ENCODE measurements at places on chromosomes 6 and 20.

DNA sequence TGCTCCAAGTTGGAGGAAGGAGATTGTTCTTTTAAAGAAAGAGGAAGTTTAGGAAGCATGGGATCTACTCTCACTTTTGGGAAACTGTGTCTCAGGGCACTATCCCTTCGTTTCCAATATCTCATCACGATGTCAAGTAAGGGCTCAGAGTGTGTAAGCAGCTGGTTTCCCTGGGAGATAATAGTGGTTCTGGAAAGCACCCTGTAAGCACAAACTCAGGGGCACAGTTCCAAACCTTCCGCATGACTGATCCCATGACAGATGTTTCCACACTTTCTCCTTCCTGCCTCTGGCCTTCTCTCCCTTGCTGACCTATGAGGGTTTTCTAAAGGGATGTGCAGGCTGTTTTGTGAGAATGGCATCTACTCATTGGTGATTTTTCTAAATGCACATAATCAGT is 33.9 kb downstream of the ADTRP start:
- DNase-seq, result no peak

DNA sequence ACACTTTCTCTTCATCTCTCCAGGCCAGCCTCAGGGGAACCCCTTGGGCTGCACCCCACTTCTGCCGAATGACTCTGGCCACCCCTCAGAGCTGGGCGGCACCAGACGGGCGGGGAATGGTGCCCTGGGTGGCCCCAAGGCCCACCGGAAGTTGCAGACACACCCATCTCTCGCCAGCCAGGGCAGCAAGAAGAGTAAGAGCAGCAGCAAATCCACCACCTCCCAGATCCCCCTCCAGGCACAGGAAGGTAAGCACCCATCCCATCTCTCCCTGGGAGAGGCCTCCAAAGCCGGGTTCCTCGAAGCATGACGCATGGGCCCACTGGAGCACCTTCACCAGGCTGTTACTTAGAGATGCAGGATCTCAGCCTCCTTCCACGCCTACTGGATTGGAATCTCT is 11.3 kb downstream of the MDFI start:
- no peak for DNase-seq

GRCh38 chr6:37172912-37173492 is 3.0 kb downstream of the PIM1 start:
- DNase-seq, result no peak

DNA sequence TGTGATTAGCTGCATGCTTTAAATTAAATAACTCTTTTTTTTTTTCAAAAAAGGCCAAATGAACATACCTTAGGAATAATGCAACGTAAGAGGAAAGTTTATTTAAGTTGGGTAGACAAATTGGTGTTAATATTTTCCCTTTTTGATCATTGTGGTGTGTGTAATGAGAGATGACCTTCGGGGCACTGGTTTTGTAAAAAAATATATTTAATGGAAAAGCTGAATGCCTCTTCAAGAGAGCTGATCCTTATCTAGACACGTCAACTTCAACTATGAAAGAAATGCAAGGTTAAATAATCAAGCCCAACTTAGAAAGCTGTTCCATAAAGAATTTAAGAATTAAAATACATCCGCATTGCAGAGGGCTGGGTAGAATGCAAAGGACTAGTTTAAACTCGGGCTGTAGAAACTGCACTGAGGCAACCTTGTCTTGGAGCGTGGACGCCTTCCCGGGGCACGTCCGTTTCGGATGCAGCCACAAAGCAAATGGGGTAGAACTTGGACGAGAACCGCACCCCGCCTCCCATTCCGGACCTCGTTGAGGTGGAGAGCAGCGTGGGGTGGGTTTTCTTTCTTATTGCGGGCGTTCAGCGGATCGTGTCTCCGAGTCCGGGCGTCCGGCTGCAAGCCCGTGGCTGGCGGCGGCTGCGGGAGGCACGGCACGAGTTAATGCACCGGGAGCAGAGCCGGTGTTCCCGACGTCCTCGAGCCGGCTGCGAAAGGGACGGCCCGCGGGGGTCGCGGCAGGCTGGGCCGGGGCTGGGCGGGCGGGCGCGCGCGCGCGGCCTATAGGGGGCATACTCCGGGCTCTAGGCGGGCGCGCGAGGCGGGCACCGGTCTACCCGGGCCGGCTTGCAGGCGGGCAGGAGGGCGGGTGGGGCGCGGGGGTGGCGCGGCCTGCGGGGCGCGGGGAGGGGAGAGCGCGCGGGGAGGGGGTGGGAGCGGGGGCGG is 1.9 kb downstream of the JARID2 start:
- DNase-seq, result peak; percentile 48

DNA sequence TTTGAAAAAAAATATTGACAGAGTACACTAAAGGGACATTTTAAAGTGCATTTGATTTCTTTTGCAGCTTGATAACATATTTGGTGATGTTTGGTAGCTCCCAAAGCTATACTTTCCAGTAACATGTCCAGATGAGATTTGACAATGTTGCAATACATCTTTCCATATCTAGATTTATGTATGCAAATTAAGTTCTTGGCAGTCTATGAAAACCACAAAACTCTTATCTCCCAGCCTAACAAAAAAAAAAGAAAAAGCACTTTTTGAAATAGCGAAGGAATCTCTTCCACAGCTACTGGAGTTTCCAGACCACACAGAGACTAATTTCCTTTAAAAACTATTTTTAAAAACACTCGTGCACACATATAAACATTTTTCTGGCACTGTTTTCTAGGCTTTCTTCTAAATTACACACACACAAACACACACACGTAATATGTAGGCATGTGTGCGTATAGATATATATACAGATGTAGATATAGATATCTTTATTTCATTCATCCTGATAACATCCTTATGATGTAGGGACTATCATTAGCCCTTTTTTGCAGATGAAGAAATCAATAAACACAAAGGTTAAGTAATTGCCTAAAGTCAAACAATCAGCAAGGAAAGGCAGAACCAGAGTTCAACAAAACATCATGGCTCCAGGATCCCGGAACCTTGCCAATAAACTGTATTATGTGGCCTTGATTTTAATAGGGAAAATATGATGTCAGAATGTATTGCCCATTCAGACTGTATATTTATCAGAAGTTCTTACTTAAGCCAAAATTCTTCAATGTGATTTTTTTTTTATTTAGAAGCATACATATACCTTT is 93.3 kb downstream of the ADGRB3 start:
- DNase-seq, result no peak

- DNase-seq, result no peak
Measured at GRCh38 chr6:140602431-140603248, 1228.2 kb upstream of the CITED2 start.

GRCh38 chr6:45591306-45591705 is 213.6 kb upstream of the SUPT3H start:
- DNase-seq, result no peak

DNA sequence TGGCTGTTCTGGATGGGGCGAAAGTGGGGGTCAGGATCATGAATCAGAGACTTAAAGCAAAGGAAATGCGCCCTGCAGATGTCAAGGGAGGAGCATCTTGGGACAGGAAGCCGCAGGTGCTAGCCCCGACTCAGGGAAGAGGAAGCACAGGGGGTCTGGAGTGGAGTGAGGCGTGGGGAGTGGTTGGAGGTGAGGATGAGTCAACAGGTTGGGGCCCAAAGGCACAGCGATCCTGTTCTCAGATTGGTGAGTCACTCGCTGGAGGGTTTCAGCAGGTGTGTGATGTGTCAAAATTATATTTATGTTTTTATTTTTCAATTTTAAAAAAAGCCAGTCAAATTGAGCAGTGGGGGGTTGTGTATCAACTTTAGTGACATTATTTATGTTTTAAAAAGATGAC is 19.0 kb downstream of the PACSIN1 start:
- DNase-seq, result no peak

GRCh38 chr6:163667372-163668060 is 253.0 kb downstream of the QKI start:
- DNase-seq, result no peak

DNA sequence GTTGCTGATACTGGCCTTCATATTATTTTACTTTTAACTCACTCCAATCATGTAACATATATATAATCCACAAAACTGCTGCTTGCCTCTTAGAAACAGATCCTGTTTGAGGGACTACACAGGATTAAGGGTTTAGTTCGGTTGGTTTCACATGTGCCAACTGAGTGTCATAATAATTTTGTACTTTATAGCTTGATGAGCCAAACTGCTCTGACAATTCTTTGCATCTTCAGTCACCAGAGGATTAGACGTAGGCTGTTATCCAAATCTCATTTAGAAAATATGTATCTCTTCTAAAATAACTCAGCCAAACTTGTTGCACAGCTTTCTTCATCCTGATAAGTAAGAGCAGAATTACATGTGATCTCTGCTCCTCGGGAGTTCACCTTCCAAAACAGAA is 643.6 kb upstream of the PTCHD4 start:
- no peak for DNase-seq

DNA sequence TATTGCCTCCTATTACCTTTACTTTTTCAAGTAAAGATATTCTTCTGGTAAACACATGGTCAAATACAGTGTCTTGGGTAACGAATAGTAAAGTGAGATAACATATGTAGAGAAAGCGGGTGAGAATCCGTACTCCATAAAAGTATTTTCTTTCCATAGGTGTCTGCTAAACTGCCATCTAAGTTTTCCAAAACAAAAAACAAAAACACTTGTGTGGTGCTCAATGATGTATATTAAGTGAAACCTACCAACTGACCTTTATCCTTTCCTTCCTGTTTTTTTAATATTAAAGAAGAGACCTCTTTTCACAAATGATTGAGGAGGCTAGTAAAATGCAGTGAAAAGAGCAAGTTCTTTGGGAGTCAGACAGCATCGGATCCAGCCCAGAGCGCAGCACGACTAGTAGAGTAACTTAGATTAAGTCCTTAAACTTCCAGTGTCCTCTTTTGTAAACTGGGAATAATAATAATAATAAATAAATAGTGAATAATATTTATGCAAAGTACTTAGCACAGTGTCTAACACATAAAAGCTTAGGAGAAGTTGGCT is 437 bp upstream of the CDKAL1 start:
- no peak for DNase-seq

DNA sequence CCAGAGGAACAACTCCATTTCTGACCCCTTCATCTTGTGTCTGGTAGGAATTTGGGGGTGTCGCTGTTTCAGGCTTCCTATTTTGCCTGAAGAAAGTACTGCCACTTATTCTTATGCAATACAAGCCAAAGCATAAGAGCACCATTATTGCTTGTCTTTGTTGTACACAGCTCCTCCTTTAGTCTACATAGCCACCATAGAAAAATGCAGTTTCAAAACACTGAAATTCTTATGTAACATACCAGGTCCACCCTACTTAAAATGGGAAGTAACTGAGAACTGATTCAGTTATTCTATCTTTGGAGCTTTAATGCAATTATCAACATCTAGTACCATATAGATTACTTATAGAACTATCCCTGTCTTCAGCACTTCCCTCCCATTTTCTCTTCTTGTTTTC is 255.5 kb downstream of the ARHGAP18 start:
- no peak for DNase-seq

DNA sequence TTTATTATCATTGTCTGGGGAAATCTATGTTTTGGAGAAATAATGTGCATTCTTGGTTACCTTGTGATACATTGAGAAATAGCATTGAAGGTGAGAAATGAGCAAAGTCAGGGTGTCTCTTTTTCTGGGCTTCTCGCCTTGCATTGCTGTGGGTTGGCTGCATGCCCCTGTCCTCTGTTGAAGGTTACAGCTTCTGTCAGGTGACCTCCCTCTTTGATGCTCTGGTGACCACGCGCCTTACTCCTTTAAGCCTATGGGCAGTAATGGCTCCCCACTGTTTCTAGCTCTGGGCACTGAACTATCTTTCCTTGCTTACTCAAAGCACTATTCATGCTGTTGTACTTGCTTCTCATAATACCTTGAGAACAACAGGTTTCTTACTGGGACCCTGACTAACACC is 14.6 kb downstream of the ADGRB3 start:
- no peak for DNase-seq

DNA sequence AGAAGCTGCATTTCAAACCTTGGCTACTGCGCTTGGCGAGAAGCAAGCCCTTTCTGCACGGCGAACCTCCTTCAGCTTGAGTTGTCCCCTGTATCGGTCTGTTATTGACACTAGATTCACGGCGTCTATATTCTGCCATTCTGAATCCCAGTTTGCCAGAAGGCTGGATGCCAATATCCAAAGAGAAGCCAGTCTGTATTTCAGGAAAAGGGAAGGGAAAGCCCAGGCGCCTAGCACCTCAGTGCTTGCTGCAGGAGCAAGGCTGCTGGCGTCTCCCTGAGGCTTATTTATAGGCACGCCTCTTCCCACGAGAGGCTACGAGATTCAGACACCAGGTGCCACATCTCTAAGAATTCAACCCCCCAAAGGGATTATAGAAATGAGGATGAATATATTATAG is 89.6 kb upstream of the CDH4 start:
- no peak for DNase-seq

- DNase-seq, result no peak
Measured at GRCh38 chr6:37142050-37142614, 27.8 kb upstream of the PIM1 start.

DNA sequence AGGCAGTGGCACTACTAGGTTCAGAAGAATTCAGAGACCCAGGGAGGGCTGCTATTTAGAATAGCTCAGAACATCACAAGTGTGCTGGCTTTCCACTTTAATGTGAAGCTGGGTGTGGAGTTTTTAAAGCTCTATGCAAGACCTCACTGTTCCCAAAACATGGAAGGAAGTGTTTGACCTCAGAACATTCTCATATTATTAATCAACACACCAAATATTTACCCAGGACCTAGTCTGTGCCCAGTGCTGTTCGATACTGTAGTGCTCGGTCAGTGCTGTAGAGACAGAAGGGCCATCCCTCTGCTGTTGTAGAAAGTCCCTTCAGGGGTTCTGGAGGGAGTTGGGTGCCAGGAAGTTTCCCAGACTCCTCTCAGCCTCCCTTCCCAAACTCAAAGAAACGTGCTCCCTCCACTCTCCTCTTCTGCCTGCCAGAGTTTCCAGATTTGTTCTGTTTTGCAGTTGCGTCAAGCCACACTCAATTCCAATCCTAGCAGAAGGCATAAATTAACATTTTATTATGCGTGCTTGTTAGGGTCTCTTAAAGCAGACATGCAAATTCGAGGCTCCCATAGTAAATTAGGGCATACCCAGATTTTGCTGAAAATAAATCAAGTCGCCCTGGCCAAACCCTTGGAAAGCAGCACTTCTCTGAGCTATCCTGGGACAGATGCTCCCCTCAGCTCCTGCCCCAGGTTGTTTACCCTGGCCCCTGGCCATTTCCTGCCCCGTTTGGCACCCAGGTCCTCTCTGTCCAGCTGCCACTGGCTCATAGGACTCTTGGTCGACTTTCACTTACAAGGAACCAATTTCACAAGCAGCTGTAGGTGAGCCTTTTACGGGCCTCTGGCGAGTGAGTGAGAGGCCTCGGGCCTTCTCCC is 248.6 kb downstream of the HIVEP2 start:
- DNase-seq, result no peak

Measured in progenitor cell of endocrine pancreas (in vitro differentiated cells).